ENCODE measurements at places on chromosomes 4 and X.

- DNase-seq, result no peak
Measured at GRCh38 chr4:152974468-152975379, 38.6 kb downstream of the FHDC1 start.

- no peak for DNase-seq
Measured at GRCh38 chrX:477441-478012, 90.8 kb upstream of the PPP2R3B start.

DNA sequence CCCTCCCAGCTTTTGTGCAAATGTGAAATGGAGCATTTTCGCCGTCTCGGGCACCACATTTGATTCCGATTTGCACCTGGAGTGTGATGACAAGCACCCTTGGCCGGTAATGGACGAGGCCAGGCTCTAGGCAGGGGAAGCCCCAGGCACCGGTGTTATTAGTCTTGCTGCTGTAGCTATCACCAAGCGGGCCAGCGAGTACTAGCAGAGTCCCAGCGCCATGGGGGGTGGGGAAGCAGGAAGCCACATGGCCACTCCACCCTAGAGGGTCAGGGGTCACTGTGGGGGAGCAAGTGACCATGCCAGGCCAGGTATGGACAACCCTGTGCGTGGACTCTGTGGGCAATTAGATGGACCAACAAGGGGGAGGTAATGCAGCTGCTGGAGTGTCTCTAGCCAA is 88.8 kb downstream of the CPZ start:
- DNase-seq, result no peak

- no peak for DNase-seq
Measured at GRCh38 chrX:1425381-1425780, 27.3 kb downstream of the ASMTL start.

DNA sequence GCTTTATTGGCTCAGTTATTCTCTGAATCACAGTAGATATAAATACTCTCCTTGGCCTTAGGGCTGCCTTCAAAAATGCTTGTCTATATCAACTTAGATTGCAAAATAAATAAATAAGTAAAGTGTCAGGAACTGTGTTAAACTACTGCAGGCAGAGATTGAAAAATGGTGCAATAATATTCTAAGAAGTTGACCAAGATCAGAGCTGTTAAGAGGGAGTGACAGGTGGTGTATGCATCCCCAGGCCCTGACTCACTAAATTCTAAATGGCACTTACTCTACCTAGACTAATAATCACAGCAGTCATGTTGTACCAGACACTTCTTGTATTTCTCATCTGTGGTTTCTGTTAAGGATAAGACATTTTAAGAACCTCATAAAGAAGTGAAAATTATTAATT is 235.1 kb upstream of the SPOCK3 start:
- DNase-seq, result no peak

- no peak for DNase-seq
Measured at GRCh38 chr4:94669672-94670664, 87.8 kb upstream of the BMPR1B start.

DNA sequence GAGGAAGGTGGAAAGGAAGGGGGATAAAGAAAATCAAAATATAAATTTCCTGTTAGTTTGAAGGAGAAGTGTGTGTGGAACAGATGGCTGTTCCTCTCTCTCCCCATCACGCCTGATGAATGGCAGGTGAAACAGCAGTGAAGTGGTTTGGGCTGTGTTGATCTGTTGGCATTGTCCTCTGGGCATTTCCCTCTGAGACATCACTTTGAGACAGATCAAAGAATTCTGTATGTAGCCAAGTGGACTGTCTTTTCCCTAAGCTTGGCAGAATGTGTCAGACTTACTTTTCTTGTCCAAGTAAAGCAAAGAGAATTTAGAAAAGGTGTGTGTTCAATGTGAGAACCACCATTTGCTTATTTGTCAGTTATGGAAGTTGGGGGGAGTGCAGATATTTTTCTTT is 47.5 kb downstream of the SEPTIN11 start:
- no peak for DNase-seq

- DNase-seq, result no peak
Measured at GRCh38 chr4:32525420-32525819, 1805.3 kb downstream of the PCDH7 start.

DNA sequence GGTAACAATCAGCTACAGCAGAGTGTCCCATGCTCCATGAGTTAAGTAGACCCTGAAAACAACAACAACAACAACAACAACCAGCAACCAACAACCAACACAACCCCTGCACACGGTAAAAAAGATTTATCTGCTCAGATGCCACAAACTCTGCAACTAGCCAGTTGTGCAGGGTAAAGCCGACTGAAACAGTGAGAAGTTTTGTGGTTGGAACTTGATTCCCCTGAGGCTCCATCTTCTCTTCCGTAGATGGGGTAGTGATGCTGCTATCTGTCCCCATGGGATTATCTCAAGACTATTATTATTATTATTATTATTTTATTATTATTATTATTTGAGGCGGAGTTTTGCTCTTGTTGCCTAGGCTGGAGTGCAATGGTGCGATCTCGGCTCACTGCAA is 50.6 kb upstream of the RAPGEF2 start:
- DNase-seq, result no peak

GRCh38 chr4:3158841-3159240 is 84.4 kb downstream of the HTT start:
- DNase-seq, result no peak

- DNase-seq, result peak; percentile 43
Measured at GRCh38 chr4:56757261-56757746, 64.2 kb downstream of the SPINK2 start.

- no peak for DNase-seq
Measured at GRCh38 chr4:112185740-112186670, 40.8 kb downstream of the FAM241A start.

- no peak for DNase-seq
Measured at GRCh38 chr4:74618166-74618565, 173.2 kb downstream of the AREG start.

DNA sequence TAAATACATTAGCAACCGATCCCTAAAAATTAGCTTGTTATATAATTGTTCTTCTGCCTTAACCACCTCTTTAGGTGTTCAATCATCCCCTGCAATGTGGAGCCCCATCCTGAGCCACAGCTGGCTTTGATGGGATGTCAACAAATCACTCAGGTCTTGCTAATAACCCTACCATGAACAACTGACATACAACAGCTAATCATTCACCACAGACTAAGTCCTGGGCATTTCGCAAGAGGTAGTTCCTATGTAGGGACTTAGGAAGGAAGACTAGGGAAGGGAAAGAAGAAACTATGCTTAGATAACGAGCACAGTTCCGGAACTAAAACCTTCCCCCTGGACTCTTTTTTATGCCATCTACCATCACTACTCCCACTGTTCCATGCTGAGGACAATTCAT is 63.6 kb upstream of the PTCHD1 start:
- no peak for DNase-seq

- DNase-seq, result peak; percentile 63
Measured at GRCh38 chrX:103197721-103198306, 17.1 kb upstream of the BEX4 start.

DNA sequence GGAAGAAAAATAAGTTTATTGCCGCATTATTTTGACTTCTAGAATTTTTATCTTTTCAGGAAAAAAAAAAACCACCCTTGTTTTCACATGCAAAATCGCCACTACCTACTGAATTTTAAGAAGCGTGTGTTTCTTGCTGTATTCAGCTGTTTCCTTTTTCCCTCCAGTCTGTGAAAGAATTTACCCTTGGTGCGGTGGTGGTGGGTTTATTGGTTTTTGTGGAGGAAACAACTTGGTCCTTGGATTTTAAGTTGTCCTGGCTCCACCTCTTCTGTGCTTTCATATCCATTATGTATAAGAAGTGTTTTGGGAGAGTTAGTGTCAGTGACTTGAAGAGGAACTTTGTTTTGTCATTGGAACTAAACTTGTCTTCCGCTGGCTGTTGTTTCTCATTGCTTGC is 8.1 kb downstream of the RAPGEF2 start:
- no peak for DNase-seq

DNA sequence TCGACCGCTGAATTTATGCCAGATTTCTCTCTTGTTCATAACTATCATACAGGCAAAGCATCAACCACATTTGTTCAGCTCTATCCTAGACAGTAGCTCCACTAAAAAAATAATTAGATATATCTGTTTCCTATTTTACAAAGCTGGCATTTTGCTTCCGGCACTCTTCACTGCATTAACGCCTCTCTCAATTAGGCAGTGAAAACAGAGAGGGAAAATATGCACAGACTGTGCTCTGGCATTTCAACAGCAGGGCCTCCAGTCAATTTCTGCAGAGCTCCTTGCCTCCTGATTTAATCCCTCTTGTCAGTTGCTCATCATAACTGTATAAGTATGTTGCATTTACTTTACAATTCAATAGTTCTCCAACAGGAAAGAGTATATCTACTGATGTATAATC is 666.9 kb upstream of the INTU start:
- no peak for DNase-seq

DNA sequence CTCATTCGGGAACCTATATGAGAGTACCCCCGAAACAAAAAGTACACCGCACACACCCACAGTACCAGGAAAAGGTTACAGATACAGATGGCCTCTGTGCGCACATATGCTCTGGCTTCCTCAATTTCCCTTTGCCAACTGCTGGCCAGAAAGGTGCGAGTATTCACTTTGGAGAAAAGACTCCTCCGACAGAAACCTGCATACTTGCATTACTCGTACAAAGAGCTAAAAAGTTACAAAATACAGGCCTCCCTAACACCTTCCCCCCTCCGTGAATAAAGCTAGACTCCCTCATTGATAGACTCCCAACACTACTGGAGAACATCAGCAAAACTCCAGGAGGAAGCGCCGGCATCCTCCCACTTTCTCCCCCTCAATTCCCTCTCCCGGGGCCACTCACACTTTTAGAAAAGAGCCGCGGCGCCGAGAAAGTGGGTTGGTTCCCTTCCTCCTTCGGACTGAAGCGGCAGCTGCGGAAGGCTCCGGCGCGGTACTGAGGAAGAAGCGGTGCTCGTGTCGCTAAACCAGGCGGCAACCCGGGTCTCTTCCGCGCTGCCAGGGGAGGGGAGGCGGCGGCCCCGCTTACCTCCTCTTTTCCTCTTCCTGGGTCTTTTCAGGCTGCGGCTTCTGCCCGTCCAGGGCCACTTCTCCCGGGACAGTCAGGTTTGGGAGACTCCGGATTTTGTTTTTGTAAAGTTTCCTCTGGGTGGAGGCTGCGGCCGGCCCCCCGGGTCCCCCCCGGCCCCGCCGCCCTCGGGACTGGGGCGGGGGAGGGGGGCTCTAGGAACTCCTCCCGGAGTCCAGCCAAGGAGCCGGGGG is 1.1 kb downstream of the FBXW7 start:
- peak; percentile 12 for DNase-seq

GRCh38 chrX:71099736-71100135 is 4.1 kb downstream of the FOXO4 start:
- DNase-seq, result no peak

DNA sequence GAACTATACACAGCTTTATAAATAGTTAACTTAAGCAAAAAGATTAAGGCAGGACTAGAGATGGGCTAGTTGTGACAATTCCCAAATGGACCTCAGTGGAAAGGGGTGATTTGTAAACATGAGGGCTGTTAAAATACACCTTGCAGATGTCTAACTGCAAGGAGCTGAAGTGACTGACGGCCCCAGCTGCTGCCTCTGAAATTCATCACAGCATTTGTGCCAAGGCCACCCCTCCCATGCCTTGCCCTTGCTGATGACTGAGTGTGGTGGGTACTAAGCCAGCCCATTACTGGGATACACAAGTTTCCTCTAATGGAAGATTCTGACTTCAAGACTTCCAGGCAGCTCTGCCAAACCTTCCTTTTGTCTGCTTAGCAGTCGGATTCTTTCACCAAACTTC is 23.7 kb upstream of the EGFL6 start:
- no peak for DNase-seq

GRCh38 chr4:99800332-99801004 is 16.2 kb upstream of the DAPP1 start:
- DNase-seq, result no peak

- DNase-seq, result no peak
Measured at GRCh38 chr4:116899561-116899960, 185.8 kb downstream of the TRAM1L1 start.

GRCh38 chr4:47647029-47647428 is 162.0 kb downstream of the ATP10D start:
- no peak for DNase-seq

- DNase-seq, result peak; percentile 40
Measured at GRCh38 chrX:148417934-148418333, 82.5 kb upstream of the AFF2 start.

DNA sequence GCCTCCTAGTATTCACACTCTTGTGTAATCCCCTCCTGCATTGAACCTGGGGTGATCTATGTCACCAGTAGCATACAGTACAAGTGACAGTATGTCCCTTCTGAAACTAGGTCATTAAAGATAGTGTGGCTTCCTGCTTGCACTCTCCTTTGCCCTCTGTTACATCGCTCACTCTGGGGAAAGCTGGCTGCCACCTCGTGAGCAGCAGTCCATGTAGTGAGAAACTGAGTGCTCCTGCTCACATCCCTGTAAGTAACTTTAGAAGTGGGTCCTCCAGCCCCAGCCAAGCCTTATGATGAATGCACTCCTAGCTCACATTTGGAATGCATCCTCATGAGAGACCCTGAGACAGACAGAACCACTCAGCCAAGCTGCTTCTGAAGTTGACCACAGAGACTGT is 89.8 kb upstream of the TNIP3 start:
- DNase-seq, result no peak

DNA sequence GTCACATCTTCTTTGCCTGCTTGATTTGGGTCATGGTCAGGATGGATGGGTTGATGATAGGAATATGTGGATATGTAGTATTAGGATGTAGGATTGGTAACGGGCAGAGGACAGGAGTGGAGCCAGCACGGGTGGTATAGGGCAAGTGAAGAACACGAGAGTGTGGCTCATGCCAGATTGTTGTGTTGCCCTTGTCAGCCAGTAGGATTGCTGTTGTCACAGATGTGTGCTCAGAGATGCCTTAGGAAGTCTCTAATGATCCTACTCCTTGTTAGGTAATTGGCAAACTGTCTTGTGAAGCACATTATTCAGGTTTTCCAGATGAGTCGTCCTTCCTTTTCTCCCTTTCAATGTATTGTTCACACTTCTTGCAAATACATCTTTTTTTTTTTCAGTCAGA is 5.5 kb downstream of the ATP10D start:
- peak; percentile 40 for DNase-seq

GRCh38 chr4:139556071-139556723 is at the start of gene SETD7:
Gene SETD7, minus strand, starts transcription at chr4:139556219. Its CDS starts 82 bp downstream, at chr4:139556137.
- peak; percentile 73 for DNase-seq

DNA sequence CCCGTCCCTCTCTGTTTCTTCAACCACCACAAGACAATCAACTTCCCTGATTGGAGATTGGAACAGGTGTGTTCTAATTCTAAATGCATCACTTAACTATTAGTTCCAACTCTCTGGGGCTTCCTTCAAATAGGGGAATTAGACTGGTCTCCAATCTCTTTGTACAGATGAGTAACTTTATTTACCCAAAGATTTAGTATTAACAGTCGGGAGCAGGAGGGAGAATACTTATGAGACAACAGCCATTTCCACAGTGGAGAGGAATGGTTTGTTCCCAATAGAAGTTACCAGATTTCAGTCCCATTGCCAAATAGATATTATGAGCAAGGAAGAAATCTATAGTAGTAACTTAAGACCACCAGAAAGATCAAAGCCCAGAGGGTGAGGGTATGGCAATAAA is 46.2 kb downstream of the CASK start:
- no peak for DNase-seq

GRCh38 chr4:108398316-108398715 is 222.1 kb upstream of the RPL34 start:
- no peak for DNase-seq
